ENCODE measurements at places on chromosomes 12 and 14.
A peak's percentile ranks its signal among the peaks of the same experiment; 100 is the strongest.

- no peak for DNase-seq
These were observed 148.2 kb downstream of the TMEM30B start for GRCh38 chr14:61132894-61133293.

DNA sequence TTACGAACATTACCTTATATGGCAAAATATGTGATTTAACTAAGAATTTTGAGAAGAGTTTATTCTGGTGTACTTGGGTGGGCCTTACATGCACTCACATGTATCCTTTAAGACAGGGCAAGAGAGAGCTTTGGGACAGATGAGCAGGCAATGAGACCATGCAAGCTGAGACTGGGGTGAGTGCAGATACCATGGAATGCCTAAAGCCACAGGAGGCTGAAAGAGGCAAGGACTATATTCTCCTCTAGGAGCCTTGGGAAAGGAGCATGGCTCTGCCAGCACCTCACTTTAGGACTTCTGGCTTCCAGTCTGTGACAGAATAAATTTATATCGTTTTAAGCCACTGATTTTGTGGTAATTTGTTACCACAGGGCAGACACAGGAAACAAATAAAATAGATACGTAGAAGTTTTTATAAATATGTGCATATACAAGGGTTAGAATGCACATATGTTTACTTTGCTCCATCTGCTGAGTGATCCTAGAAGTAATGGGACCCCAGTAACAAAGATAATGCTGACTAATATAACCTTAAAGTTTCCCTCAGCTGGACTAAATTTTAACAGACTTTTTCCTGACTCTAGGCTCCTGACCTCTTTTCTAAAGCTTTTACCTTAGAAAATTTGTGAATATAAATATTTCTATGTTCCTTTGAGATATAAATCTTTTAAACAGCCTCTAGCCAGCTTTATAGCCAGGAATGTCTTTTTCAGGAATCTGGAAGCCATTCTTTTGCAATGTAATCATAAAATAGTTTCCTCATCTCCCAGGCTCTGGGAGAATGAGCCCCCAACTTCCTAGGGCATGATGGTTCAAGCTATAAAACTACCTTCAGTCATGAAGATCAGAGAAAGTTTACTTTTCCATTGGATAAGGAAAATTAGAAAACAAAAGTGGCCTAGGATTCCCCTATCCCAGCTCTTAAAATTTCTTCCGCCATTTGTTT, 216.8 kb downstream of the PPFIA2 start:
- no peak for DNase-seq

- peak; percentile 66 for DNase-seq
These were observed 9.9 kb downstream of the BCL7A start for GRCh38 chr12:122031342-122032216.

DNA sequence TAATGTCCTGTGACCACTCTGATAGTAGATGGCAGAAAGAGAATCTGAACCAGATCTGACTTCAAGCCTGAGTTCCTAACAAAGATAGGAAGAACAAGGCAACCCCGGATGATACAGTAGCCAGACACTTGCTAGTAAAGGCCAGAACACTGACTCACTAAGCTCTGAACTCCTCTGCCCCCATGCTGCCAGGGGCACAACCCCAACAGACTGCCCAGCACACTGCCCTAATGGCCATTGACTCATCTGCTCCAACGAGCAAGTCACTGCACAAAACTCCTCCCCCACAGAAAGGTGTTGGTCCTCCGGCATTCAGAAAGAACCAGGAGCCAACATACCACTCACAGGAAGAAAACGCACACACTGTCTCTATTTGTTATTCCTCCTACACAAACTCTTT, 179.6 kb upstream of the NUDT4 start:
- DNase-seq = no peak

- DNase-seq = no peak
These were observed 96.9 kb downstream of the STXBP6 start for GRCh38 chr14:24952851-24953666.

- no peak for DNase-seq
These were observed 70.6 kb downstream of the PTHLH start for GRCh38 chr12:27901959-27902358.

GRCh38 chr12:40262657-40263056, 37.9 kb downstream of the LRRK2 start:
- DNase-seq = no peak

DNA sequence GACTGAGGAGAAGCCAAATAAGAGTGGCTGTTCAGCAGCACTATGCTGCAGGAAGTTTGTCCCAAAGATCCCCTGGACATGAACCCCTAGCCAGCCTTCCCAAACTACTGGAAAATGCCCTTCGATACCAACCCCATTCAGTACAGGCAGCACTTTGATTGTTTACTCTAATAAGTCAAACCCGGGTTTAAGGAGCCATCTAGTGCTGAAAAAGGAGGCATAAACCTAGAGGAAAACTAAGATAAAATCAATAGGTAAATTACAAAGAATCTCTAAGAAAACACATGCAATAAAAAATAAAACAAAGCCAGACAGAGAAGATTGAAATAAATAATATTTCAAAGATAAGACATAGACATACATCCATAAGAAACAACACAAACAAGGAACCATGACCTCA, 771.6 kb downstream of the RPS29 start:
- no peak for DNase-seq

- DNase-seq = no peak
These were observed 7.4 kb downstream of the CIT start for GRCh38 chr12:119869720-119870119.

DNA sequence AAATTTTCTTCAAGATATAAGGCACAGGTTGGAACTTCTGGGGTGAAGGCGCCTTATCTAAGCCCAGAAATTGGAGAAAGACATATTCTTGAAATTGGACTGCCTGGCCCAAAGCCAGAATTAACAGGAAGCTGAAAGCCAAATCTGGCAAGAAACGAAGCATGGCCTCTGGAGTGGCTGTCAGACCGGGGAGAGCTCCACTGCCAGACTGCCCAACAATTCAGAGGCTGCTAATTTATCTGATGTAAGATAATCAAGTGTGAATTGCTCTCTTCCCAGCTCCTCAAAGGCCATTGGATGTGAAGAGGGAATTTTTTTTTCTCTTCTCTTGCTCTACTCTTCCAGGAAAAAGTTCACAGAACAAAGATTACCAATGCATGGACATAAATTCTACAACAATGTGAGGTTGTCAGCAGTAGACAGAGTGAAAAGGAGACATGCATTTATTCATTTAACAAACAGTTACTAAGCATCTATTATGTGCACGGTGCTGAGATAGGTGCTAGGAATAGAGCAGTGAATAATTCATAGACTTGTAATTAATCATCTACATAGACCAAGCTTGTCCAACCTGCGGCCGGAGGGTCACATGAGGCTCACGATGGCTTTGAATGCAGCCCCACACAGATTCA, at the start of gene GDF3:
Gene GDF3 (minus strand): TSS at position 210 of the 632 bp plus-strand sequence. CDS start 47 bp downstream, at position 163.
- no peak for DNase-seq

GRCh38 chr14:52844262-52845060, 53.1 kb upstream of the GNPNAT1 start:
- DNase-seq = no peak

DNA sequence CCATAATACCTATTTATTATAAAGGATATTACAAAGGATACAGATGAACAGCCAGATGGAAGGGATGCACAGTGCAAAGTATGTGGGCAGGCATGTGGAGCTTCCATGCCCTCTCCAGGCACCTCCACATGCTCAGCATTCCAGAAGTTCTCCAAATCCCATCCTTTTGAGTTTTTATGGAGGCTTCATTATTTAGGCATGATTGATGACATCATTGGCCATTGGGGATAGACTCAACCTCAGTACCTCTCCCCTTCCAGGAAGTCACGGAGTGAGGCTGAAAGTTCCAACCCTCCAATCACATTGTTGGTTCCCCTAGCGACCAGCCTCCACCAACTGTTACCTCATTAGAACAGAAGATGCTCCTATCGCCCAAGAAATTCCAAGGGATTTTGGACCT, 156.4 kb downstream of the ATP23 start:
- DNase-seq = no peak

GRCh38 chr14:54695196-54695595, 128.3 kb downstream of the SAMD4A start:
- no peak for DNase-seq

GRCh38 chr12:14779834-14780233, 23.4 kb downstream of the WBP11 start:
- no peak for DNase-seq

GRCh38 chr14:100708425-100709288, 18.0 kb upstream of the DLK1 start:
- DNase-seq = peak; percentile 70

GRCh38 chr12:75389061-75389460, 1.8 kb upstream of the GLIPR1L2 start:
- DNase-seq = no peak

- DNase-seq = no peak
These were observed 15.0 kb downstream of the ACACB start for GRCh38 chr12:109131154-109132050.

DNA sequence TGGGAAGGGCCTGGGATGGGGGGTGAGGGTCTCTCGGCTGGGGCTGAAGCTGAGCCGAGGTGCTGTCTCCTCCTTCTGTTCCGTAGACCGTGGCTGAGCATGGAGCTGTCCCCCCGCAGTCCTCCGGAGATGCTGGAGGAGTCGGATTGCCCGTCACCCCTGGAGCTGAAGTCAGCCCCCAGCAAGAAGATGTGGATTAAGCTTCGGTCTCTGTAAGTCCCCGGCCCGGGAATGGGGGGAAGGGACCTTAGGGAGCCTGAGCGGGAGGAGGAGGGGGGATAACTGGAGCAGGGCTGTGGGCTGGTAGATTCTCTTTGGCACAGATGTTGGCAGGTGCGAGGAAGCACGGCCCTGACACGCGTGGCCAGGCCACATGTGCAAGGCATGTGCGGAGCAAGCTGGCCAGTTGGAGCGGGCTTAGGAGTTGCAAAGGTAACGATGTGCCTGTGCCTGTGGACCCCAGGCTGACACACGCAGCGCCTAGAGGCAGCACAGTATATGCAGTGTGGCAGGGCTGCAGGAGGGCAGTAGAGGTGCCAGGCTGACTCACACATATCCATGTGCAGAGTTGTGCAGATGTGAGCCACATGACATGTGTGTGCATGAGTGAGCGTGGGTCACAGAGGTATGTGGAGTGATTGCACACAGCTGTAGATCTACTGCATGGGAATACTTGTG, 512 bp downstream of the PDE1B start:
- no peak for DNase-seq

GRCh38 chr14:74924061-74924460, 1.0 kb upstream of the RPS6KL1 start:
- no peak for DNase-seq

- DNase-seq = no peak
These were observed 113.0 kb downstream of the FGD4 start for GRCh38 chr12:32512379-32512778.

DNA sequence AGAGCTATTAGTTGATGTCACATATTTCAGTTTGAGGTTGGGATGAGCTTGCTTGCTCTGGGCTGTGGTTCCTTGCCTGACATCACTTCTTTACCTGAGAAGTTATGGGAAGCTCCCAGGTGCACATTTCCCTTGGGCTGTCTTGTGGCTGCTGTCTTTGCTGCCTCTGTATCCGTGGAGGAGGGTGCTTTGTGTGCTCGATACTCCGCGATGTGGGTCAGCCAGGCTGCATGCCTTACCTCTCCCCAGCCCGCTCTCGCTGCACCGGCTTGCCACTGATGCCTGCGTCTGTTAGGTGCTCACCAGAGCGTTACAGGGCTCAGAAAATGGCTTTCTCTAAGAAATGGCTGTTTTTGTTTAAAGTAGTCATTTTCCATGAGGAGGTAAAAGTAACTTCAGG, 19.6 kb downstream of the PELI2 start:
- DNase-seq = no peak

GRCh38 chr12:46356655-46357437, 15.7 kb downstream of the SLC38A2 start:
- DNase-seq = no peak

DNA sequence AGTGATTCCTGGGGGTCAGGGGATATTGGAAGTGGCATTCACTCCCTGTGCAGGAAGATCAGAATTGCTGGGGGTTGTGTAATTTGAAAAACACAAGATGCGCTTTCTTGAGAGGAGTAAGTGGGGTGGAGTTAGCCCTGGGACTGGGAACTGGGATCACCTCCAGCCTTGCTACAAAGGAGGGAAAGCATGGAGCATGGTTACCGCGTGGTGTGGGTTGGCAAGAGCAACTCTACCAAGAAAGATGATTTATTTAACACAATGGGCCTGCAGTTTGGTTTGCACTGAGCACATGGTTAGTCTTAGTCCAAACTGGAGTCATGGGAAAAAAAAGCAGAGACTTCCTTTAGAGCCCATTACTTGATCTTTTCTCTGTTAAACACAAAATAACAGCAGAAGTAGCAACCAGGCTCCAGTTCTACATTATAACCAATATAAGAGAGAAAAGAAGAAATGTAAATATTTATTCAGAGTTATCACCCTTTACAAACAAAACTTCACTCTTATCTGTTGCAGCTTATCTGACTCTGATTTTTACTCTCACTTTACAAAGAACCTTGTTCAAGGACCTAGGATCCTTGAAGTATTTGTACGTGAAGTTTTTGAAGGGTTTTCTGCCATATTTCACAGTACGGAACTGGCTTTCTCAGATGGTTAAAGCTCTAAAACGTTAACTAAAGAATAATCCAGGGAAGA, 2.1 kb upstream of the NIN start:
- no peak for DNase-seq

- no peak for DNase-seq
These were observed 245.4 kb downstream of the DIO2 start for GRCh38 chr14:79965896-79966295.

DNA sequence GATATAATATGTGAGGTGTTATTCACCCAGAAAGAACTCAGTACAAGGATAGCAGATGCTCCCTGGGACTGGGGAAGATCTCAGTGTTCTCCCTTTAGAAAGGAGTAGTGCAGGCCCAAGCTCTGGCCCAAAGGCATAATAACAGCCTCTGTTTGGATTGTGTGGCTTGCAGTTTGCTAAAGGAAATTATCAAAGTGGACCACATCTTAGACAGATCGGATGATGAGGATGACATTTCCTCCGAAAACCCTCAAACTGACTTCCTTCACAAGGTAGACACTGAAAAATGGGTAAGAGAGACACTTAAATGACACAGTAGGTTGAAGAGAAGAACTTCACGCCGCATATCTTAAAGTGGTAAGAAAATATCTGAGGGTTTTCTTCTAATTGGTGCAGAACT, 26.1 kb downstream of the SMCO2 start:
- no peak for DNase-seq

DNA sequence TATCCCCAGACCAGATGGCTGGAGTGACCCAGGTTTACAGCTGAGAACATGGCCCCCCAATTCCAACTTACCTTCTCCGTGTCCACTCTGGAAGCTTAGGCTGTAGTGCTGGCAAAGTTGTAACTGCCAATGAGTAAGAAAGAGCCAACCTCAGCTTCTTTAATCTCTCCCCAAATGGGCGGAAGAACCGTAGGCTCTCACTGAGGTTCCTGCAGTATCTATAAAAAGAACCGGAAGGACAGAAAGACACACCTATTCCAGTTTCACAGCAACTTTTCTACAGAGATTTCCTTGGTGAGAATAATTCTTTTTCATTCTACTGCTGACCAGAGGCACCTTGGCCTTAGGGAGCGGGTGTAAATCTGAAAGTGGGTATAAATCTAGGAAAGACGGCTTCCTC, at the start of gene GPRC5D:
Gene GPRC5D (minus strand): TSS at position 135 of the 400 bp plus-strand sequence. CDS start 1,786 bp downstream, outside the sequence.
- no peak for DNase-seq

Measured in mesothelial cell of epicardium (in vitro differentiated cells).